Fibroblast of mammary gland (primary cell): ENCODE measurements at places on chromosomes 5 and 9.

DNA sequence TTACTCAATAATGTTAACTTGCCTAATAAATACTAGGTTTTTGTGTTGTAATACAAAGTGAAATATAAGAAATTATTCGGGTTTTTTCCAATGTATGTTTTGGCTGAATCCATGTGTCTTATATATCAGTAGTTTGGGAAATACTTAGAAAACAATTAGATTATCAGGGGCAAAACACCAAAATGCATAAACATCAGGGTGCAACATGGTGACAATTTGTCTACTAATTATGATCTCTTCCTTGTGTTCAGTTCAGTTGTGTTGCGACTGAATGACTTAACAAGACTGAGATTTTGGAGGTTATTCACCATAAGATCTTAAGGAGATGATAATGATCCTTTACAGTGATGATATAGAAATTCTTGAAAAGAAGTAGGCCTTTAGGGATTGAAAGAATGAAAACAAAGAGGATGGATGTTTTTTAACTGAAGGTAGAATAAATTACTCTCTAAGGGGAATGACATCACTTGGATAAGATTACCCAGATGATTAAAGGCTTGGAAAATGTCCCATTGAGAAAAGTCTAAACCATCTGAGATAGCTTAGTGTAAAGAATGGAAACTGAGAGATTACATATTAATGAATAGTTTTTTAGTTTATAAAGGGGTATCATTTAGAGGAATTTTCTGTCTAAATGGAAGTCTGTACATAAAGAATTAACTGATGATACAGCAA is 415.8 kb downstream of the SPATA31D1 start:
- DNase-seq, result peak; percentile 56

DNA sequence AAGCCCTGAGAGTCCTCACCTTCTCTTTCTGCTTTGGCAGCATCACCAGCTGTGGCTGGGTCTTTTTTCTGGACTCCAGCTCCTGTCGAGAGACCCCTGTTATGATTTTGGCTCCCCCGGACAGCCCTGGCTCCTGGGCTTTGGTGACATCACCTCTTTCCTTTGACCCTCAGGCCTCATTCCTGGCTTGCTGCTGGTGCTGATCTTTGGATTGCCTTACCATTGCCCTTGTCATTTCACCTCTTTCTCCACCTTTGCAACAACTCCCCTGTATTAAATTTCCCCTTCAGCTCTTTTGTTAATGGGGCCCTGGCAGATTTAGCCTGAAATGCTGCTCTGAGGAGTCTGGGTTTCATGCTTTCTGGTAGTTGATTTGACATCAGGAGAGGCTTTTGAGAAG is 322.8 kb downstream of the ZSWIM6 start:
- DNase-seq, result no peak

GRCh38 chr5:88394536-88395175 is 126.0 kb upstream of the TMEM161B start:
- DNase-seq, result no peak

DNA sequence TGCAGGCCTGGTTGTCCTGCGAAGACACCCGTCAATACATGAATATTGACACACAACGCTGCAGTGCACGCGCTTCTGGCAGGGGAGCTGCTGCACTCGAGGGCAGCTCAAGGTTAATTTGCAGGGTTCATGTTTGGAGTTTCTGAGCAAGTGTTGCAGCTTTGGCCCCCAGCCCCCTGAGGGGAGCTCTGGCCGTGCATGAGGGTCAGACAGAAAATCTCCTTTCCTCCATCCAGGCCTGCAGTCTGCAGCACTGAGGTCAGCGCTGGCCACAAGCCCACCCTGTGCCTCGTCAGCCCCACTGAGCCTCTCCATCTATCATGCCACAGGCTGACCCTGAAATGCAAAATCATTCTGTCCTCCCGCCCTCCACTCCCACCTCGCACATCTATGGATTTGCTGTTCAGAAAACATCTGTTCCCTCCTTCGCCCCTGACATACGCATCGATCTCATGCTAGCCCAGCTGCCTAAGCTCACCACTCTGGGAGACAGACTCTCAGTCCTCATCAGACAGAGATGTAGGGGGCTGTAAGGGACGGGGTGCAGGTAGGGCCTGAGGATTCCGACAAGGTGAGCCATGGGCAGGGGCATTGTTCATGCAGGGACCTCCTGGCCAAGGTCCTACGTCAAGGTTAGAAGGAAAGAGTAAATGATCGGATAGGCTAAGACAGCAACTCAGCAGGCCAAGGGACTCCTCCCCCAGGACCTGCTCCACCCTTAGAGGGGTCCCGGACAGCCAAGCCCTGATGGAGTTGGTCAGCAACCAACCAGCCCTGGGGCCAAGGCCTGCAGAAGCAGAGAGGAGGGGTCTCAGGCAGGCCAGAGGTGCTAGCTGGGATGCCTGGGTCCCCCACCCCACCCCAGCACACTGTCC is 125.1 kb downstream of the KCNIP1 start:
- DNase-seq, result no peak

DNA sequence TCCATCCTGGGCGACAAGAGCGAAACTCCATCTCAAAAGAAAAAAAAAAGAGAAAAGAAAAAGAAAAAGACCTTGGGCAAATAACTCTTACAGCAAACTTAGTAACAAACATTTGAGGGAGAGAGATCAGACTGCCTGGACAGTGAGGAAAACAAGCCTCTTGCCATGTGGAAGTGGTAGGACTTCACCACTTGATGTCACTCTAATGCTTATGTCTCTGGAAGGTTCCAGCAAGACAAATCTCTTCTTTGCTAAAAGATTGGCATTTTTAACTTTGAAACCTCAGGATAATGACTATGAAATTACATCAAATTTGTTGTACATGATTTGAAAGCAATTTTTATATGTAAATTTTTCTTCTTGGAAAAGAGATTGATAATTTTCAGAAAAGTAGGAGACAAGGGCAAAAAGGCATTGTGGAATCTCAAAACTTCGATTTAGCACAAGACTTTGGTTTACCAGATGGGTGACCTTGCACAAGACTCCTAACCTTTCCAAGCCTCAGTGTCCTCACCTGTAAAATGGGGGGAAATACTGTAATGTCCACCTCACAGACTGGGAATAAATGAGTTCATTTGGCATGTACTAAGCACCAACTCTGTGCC is 5.4 kb downstream of the ACTL7B start:
- DNase-seq, result peak; percentile 45

DNA sequence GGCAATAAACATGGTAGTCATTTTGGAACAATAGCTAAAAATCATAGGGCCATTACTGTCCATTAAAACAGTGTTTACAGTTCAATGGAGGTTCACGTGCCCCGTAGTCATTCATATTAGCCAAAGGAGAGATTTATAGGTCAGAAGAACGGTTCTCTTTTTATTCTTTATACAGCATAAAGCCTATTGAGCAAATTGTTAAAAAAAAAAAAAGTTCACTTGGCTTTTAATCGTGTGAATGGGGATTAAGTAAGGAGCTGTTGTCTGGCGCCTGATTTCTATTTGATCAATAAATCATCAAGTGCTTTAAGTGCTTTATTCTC is 69.1 kb upstream of the TBCA start:
- DNase-seq, result no peak
